PC-9 (cell line): ENCODE measurements at places on chromosomes 6 and 20. TPM values are rescaled to one million over a fixed set of nuclear protein-coding genes. Genes with fewer than 3 reads are reported as not detected.

Gene KIAA1755
- 0.22 and 0.30 TPM in 2 replicates for total RNA-seq

Gene DEFB132
- not detected in 2 replicates for total RNA-seq

Gene ZNF76
- 38.8 and 39.9 TPM in 2 replicates for total RNA-seq

Gene AKAP12
- total RNA-seq: 9.2 and 12.6 TPM in 2 replicates

Gene KCNG1
- total RNA-seq: 0.55 TPM in 1 of 2 replicates, not detected in the other

GRCh38 chr6:39488255-39488879 lies 165.9 kb upstream of the KCNK16 start:
- no peaks in the 10 kb centered on the region for H3K4me1 ChIP-seq
- no peak overlapping the region for H3K27ac ChIP-seq
- no peak overlapping the region for H3K4me3 ChIP-seq
- H3K27me3 ChIP-seq: peaks cover 19% of the 10 kb centered on the region
- no peak for DNase-seq
- no peaks in the 10 kb centered on the region for H3K36me3 ChIP-seq
